ENCODE measurements at places on chromosomes 2 and 18.

GRCh38 chr2:209351636-209352035 is 72.2 kb upstream of the MAP2 start:
- no peak for DNase-seq

- DNase-seq, result peak; percentile 41
These were observed 17.3 kb upstream of the GTF2A1L start for GRCh38 chr2:48600204-48600813.

DNA sequence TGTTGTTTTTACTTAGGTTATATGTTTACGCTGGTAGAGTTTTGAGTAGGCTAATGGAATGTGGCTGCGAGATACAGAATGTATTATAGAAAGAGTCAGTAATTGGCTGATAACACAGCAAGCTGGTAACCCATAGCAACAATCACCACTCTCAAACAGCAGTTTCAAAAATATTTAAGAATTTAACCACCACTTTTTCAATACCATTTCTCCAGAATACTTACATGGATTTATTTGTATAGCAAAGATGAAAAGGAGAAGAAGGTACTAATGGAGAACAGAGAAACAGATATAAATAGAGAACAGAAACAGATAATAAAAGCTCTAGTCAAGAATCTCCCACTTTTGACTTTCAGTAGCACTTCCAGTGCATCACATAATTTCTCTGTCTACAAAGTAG is 188.3 kb upstream of the SLC39A10 start:
- no peak for DNase-seq

- no peak for DNase-seq
These were observed 80.2 kb upstream of the GCFC2 start for GRCh38 chr2:75790814-75791467.
